Kidney tubule cell (primary cell): ENCODE measurements at places on chromosomes 7 and 10.
A peak's percentile ranks its signal among the peaks of the same experiment; 100 is the strongest.

GRCh38 chr10:109769966-109770365 lies 153.3 kb downstream of the XPNPEP1 start:
- DNase-seq = no peak

- peak; percentile 100 for DNase-seq
These were observed at the start of gene BBIP1 for GRCh38 chr10:110918643-110919348. TSS of gene BBIP1 (minus strand) at chr10:110919180. CDS start at chr10:110918157, 1,023 bp downstream.

GRCh38 chr10:36577126-36577525 lies 548.3 kb upstream of the ANKRD30A start:
- DNase-seq = no peak

DNA sequence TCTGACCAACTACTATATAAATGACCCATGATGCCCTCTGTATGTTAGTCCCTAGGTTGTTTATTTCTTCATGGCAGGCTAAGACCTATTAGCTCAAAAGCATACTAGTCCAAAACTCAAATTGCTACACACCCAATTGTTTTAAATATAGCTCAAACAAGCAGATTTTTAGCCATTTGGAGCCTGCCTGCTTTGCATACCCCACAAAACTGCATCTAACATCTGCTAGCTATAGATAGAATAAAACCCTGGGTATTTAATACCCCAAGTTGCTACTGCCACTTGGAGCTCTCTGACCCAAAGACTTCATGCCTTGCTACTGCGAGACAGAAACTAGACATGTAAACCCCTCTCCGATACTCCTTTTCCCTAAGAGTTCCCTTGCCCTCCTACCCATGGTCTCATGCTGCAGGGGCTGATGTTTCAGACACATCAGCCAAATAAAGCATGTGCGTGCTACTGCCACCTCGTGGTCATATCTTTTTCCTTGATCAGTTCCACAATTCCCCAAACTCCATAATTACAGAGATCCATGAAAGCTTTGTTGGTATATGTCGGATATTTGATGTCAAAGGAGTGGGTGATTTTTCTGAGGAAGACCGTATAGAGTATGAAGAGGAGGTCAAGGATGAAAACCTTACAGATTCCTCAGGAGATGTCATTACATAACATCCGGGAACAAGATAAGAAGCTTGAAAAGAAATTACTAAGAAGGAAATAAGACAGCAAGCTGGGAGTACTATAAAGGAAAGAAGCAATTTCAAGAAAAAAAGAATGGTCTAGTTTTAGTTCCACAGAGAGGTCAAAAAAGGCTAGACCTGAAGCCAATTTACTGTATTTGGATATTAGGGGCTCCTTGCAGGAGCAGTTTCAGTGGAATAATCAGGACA lies 386.6 kb downstream of the SH2D4B start:
- DNase-seq = peak; percentile 52

DNA sequence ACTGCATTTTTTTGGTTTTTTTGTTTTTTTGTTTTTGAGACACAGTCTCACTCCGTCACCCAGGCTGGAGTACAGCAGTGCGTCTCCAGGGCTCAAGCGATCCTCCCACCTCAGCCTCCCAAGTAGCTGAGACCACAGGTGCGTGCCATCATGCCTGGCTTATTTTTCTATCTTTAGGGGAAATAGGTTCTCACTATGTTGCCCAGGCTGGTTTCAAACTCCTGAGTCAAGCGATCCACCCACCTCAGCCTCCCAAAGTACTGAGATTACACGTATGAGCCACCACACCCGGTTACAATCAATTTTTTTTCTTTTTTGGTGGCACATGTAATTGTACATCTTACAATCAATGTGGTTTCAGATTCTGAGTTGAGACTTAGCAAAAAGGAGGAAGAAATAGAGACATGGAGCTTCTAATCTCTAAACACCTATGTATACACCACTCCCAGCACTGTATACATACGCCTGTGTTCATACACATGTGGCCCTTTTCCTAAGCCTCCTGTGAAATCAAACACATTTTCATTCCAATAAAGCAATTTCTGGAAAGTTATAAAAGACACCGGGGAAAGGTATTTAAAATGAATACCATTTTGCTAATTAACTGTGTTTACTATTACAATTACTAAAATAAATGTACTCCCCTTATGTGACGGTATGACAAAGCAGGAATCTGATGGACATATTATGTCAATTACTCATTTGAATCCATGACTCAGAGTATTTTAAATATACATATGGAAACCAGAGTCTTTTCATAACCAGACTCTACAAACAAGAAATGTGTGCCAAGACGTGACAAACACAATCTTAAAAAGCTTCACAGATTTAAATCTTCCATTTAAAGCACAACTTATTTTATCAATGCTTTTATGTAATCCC lies 40.9 kb downstream of the SMURF1 start:
- DNase-seq = peak; percentile 33

GRCh38 chr10:7986851-7987250 lies 67.6 kb upstream of the GATA3 start:
- no peak for DNase-seq

DNA sequence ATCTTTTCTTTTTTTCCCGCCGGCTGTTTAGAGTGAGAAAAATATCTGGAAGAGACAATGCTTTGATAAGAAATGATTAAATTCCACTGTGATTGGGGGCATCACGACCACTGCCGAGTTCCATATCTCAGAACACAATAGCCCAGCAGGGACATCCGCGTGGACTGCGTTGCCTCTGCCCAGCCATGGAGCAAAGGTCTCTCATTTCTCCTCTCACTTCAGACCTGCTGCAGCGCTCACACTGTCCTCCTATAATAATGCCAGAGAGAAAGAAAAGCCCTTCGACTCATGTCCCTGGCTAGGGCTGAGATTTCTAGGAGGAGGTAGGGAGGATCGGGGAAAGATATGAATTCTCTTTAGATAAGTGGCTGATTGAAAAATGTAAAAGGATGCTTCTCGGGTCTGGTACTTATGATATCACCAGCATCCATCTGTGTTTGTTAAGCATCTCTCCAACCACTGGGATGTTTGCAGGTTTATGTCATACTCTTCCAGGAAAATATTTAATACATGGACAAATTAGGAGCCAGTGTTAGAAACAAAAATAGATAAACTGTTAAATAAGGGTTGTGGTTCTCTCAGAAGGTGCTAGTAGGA lies 472.9 kb upstream of the AKR1E2 start:
- DNase-seq = peak; percentile 72
